Osteocyte (in vitro differentiated cells): ENCODE measurements at places on chromosomes 6 and 20.

DNA sequence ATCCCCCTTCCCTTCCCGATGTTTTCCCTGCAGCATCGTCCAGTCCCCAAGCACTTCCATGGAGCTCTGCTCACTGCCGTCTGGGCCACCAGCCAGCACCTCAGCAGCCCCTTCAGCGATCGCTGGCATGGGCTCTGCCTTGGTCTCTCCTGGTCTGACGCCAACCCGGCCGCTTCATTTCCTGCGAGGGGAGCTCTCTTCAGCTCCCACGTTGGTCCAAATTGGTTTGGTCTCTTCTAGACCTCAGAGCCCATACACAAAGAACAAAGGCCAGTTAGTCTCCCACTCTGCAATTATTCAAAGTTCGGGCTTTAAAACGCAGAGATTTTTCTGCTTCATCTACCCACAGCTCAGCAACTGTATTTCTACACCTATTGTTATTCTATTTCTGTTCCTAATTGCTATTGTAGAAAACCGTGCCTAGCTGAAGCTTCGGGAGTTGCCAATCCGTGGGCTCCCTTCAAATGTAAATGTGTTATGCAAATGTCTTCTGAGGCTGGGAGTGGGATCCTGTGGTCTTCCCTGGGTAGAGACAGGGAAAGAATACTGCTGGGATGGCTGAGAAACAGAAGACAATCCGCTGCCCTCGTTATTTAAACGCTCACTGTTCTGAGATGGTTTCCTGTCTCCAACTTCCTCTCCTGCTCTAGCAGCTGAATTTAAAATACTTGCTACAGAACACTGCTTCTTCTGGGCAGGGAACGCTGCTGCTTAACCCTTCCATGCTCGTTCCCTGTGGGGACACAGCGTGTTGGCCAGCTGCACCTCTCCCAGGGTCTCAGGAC lies 154.2 kb upstream of the QKI start:
- DNase-seq, result no peak

DNA sequence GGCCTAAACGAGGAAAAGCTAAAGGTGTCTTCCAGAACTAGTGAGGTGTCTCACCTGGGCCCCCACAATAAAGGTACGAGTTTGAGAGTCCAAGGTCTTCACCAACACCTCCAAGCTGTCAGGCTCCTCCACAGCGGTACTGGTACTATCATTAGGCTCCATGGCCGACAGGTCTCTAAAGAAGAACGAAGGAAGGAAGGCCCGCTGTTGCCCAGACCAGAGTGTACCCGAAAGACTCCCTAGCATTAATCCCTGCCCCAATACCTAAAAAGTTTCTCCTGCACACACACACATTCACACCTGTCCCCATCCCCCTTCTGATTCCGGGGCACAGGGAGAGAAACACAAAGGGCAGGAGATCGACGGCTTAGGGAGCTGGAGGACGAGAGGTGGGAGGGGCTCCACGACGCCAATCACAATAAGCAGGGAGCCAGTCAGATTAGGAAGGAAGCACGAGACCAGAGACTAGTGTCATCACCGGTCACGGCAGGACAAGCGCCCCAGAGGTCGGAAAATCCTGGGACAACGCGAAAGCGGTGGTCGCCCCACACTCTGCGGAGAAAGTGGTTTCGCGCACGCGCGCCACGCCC lies 764 bp downstream of the BAG6 start:
- DNase-seq, result no peak

- no peak for DNase-seq
These were observed at the start of gene SPACA1 for GRCh38 chr6:88047510-88048150. Gene SPACA1 (plus strand): TSS chr6:88047841. CDS start chr6:88047906, 65 bp downstream.

DNA sequence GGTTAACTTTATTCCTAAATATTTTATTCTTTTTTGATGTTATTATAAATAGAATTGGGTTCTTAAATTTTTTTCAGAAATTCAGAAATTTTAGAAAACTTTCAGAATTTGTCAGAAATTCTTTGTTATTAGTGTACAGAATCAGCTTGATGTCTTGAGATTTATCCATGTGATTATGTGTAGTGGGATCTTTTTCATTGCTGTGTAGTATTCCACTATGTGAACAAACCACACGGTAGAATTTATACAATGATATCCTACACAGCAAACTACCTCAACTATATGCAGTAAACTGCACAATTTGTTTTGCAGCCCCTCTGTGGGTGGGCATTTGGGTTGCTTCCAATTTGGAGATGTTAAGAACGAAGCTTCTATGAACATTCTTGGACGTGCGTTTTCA lies 43.9 kb downstream of the PACSIN1 start:
- no peak for DNase-seq

DNA sequence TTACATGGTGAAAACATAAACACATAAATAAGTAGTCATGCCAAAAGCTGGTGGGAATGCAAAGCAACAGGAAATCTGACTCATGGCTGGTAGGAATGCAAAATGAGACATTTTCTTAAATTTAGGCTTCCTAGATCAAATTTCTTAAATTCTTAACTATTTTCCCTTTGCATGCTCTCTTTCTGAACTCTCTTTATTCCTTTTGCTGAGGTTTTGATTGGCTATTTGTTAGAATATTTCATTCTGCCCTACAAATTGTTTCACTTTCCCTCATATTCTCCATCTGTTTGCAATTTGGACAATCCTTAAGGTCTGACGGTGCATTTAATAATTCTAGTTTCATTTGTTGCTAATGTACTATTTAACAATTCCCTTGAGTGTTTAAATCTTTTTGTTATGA lies 437.5 kb upstream of the RGS17 start:
- no peak for DNase-seq

DNA sequence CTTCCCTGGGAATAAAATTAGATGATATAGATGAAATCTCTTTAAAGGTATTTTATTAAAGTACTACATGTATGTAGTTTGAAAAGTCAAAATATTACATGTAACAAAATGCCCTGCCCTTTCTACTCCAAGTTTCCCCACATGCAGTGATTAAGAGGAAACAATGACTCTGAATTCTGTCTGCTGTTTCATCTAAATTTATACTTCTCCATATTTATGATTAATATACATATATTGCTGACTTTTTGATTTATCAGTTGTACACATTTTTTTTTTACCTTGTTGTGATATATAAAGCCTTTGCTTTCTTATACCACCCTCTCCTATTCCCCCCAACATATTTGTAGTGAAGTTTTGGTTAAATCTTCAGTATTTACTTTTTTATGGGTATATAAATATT lies 127.9 kb downstream of the ZFAND3 start:
- no peak for DNase-seq

GRCh38 chr6:118895261-118895560 lies 1.3 kb downstream of the ASF1A start:
- DNase-seq, result no peak

DNA sequence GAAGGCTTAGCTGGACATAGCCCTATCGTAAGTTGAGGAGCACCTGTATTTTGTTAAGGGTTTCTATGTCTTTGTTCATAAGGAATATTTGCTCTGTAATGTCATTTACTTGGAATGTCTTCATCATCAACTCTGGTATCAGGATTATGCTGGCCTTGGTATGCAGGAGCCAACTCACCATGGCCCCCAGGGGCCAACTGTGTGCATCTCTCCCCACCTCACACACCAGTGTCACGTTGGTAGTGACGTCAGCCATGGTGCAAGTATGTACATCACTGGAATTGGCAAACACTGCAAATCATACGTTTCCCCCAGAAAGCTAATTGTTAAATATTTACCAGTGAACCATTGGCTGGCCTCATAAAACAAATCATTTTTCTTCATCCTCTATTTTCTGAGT lies 70.8 kb downstream of the YTHDF1 start:
- DNase-seq, result no peak

DNA sequence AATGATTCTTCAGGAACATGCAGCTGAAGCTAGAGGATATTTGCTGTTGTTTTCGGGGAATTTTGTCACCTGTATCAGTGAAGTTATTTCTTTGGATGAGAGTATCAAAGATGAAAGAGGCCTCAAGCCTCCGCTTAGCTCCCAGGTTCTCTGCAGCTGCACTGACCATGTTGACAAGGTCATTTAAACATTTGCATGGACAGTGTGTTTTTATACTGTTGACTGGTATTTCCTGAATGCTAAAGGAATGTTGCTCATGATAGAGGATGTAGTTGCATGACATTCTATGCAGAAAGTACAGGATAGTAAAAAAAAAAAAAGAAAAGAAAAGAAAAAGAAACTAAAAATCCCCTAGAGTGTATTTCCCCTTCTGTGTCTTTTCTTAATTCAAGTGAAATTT lies 165.6 kb upstream of the LAMP5 start:
- no peak for DNase-seq

GRCh38 chr6:91506509-91506908 lies 919.6 kb upstream of the MAP3K7 start:
- no peak for DNase-seq

DNA sequence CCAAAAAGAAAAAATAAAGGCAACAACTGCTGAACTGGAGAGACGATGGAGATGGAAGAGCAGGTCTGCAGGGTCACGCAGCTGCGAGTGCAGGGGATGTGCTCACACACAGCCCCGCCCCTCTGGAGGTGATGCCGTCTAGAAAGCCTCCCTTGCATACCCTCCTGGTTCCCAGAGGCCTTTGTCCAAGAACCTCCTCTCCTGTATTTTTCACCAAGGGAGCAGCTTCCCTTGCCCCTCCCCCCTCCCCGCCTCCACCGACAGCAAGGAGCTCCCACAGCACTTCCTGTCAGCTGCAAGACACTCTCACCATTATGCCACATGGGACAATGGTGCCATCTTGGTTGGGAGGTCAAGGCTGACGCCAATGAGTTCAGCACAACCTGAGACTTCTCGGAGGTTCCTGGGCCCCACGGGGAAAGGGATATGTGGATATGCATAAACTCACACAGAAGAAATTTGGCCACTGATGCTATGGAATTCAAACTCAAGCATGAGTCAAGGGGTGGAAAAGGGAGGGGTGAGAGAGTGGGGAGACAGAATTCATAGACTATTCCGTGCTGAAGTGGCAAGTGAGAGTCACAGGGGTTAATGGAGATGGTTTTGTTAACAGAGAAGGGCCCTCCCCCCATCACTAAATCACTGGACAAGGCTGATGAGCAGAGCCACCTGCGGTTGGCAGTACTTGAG lies 132.9 kb downstream of the SCML4 start:
- no peak for DNase-seq

DNA sequence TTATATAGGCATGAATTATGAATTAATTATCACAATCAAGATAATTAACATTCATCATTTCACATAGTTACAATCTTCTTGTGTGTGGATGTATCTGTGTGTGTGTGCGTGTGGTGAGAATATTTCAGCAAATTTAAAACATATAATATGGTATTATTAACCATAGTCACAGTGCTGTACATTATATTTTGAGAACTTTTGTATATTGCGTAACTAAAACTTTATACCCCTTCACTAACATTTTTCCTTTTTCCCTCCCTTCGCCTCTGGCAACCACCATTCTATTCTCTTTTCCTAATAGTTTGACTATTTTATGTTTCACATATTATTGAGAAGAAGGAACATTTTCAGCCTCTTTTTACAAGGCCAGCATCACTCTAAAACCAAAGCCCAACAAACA lies 176.8 kb downstream of the HTR1B start:
- DNase-seq, result no peak

- no peak for DNase-seq
These were observed 56.6 kb upstream of the RREB1 start for GRCh38 chr6:7050872-7051779.

DNA sequence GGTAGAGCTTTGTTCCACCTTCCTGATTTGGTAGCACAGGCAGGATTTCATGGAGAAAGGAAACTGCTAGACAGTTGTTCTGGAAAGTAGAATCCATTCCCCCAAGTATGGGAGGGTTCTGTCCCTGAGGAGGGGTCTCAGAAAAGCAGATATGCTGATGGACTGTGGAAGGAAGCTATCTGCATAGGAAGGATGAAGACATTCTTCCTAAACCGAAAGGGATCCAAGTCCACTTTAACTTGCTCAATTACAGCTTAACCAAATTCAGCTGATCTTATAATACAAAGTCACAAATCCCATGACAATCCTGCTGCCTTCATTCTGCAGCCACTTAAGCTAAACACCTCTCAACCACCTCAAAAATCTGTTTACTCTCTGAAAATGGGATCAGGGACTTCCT lies 2.6 kb downstream of the MAN1A1 start:
- DNase-seq, result no peak

GRCh38 chr20:31948008-31948407 lies 3.8 kb downstream of the PDRG1 start:
- DNase-seq, result no peak

- no peak for DNase-seq
These were observed 586 bp upstream of the HMGA1 start for GRCh38 chr6:34236131-34236442.

DNA sequence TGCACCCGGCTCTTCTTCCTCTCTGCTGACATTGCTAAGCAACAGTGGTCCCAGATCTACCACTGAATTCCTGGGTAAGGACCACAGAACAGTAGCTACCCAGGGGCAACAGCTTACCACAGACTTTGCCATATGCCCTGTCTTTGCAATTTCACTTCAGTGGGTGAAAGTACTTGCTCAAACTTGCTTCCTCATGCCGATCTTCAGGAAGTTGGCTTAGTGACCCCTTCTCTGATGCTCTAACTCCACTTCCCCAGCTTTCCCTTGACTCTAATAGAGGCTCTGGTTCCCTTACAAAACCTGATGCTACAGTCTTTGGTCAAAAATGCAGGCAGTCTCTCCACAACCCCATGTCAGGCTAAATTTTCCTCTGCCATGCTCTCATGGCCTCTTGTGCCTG lies 3.3 kb upstream of the TAAR5 start:
- no peak for DNase-seq

DNA sequence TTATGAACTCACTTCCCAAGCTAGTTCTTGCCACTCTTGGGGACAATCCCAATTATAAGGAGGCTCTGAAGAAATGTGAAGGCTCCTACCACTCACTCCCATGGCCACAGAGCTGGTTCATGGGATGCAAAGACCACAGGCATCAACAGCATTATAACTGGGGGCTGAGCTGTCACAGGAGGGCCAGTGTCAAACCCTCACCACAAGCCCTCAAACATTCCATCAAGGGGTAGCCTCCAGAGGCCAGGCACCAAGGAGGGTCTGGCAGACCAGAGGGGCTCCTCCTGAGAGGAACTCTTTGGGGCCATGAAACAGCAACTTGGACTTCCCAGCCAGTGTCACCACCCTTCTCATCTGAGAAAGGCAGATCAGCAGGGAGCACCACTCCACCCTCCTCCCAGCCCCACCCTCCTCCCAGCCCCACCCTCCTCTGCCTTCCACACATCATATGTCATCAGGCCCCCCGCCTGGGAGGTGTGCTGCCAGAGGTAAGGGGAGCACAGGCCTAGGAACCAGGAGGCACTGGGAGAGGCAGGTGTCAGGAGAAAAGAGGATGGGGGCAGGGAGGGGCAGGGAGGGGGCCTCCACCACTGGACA lies 1.2 kb upstream of the TSPO2 start:
- no peak for DNase-seq

- no peak for DNase-seq
These were observed 121.9 kb upstream of the SULF2 start for GRCh38 chr20:47907031-47907675.

GRCh38 chr6:137880746-137881521 lies 13.9 kb downstream of the TNFAIP3 start:
- DNase-seq, result no peak

GRCh38 chr20:17501701-17502100 lies 29.5 kb downstream of the BFSP1 start:
- DNase-seq, result peak; percentile 48
